ENCODE measurements at places on chromosomes 12 and 14. TPM values are rescaled to one million over a fixed set of nuclear protein-coding genes. Genes with fewer than 3 reads are reported as not detected.

GRCh38 chr12:56208006-56208405, 13.7 kb downstream of the RNF41 start:
- DNase-seq, result no peak

DNA sequence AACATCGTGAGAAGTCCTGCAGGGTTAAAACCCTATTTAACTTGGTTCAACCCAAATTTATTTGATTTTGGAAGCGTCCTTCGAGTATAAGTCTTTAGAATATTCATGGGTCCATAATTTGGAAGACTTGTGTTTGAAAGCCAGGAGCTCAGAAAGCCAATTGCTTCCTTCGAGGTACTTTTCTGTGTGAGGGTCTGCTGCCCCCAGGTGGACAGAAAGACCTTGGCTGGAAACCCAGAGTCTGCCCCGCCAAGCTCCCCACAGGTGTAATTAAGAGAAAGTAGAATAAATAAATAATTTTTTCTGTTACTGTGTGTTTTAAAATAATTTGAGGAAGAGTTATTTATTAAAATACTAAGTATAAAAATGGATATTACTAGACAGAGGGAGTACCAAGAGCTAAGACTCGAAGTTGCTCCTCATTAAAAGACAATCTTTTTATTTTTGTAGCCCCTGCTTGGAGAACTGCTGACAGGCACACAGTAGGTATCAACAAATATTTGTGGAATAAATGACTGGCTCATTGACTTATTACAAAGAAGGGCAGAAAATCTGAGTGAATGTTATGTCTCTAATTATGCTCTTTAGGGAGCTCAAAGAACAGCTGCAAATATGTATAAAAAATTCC, 105.8 kb downstream of the PAH start:
- peak; percentile 48 for DNase-seq

DNA sequence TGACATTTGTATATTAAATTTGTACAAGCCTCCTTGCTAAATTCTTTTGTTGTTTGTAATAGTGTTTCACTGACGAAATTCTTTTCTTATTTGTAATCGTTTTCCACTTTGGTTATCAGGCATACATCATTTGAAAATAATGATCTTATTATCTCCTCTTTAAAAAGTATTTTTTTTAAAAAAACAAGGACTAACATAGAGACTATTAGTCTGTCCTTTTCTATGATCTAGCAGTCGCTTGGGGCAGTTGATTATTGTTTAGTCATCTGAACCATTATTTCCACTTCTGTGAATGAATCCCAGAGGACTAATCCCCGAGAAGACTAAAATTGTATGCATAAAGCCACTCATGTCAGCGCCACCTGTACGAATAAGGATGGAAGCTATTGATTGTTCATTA, 11.5 kb downstream of the ADGRD1 start:
- no peak for DNase-seq

- DNase-seq, result no peak
Observed at GRCh38 chr12:109847142-109847735, 14.0 kb upstream of the TRPV4 start.

The MANSC4 gene
- not detected for total RNA-seq

DNA sequence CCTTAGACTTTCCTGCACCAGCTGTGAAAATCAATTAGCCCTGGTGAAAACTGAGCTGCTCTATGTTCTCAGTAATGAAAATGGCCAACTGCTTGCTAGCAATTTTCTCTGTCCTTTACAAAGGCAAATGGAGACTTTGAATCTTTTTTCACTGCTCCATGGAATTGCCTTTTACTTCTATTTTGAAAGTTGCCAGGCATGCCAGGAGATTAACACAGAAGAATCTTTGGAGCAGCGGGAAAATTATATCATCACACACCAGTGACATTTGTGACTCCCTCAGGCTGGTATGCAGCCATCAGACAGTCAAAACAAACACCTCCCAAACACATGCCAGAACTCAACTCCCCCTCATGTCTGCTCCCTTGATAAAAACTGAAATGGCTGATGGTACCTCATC, 872.0 kb upstream of the FLRT2 start:
- no peak for DNase-seq

The DDIT3 gene
- 11.1 TPM for total RNA-seq

The LTBR gene
- total RNA-seq, result 37.3 TPM

The ZNF385A gene
- 25.5 TPM for total RNA-seq

The RHOJ gene
- 7.5 TPM for total RNA-seq

DNA sequence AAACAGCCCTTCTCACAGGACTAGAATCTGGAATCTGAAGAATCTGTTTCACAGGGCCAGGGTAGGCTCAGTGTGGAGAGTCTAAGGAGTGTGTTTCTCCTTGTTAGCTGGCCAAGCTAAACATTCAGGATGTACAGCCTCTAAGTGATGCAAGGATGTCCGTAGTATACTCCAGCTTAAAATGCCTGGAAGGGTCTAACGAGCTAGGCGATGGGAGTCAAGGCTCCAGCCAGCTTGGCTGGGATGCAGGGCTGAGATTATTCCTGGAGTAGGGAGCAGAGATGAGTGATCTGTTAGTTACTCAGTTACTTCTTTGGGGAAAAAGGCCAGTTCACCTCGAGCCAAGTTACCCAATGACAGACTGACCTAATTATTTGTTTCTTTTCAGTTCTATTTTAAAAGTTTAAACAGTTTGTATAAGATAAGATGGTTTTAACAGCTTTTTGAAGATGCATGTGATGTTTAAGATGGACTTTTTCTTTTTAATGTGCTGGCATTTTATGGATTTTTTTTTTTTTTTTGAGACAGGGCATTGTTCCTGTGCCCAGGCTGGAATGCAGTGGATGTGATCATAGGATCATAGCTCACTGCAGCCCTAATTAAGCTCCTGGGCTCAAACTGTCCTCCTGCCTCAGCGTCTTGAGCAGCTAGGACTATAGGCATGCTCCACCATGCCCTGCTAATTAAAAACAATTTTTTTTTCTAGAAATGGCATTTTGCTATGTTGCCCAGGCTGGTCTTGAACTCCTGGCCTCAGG, 41.1 kb downstream of the SYNE2 start:
- DNase-seq, result peak; percentile 69

- no peak for DNase-seq
Observed at GRCh38 chr12:5428332-5429221, 3.3 kb upstream of the NTF3 start.

The SLCO1A2 gene
- total RNA-seq, result not detected

DNA sequence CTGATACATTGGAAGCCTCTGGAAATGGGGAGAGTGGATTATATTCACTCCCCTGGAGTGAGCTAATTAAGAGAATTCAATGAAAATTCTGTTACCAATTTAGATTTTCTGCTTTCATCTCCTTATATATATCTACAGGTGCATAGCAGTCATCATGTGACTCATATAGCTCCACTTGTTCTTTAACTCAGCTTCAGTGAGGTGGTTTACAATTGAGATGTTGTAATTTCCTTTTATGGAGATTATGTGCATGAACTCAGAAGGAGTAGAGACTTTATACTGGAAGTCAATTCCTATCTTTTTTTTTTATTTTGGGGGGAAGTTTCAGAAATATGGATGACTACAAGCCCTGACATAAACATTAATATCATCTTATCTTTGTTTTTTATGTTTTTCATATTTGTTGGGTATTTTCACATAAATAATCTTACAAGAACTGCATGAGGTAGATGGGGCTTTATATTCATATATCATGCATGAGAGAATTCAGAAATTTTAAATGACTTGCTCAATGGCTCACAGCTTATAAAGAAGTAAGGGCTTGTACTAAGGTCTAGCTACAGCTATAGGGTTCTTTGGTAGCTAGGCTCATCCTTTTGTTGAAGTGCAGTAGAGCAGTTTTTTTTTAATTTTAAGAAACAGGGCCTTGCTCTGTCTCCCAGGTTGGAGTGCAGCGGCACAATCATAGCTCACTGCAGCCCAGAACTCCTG, 92.3 kb upstream of the SCAF11 start:
- DNase-seq, result no peak

The HPD gene
- 2.9 TPM for total RNA-seq

DNA sequence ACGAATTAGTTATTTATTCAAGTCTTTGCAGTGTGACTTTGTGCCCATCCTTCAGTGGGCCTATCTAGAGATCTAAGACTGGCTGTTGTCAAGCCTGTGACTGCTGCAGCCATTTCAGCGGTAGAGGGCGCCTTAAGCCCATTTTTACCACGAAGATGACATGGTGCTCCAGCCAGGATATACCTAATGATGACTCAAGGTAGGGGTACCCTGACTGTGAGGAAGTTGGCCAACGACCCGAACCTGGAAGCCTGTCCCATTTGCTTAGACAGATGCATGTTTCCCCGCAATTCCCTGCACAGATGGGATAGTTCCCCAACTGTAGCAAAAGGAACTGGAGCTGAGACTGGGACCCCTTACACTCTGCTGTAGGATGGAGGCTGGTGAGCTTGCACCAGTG, 41.3 kb downstream of the RAB3IP start:
- no peak for DNase-seq

The CLEC1B gene
- total RNA-seq, result not detected

The SOX5 gene
- 0.47 TPM for total RNA-seq

- no peak for DNase-seq
Observed at GRCh38 chr14:91207008-91207407, 37.5 kb downstream of the GPR68 start.

- no peak for DNase-seq
Observed at GRCh38 chr14:100402631-100403030, 79.5 kb downstream of the SLC25A47 start.

- DNase-seq, result no peak
Observed at GRCh38 chr14:75909630-75910029, 72.2 kb downstream of the TGFB3 start.

All from psoas muscle (tissue), 8 donors.